A549 (cell line): ENCODE measurements at places on chromosomes 1 and 21.

DNA sequence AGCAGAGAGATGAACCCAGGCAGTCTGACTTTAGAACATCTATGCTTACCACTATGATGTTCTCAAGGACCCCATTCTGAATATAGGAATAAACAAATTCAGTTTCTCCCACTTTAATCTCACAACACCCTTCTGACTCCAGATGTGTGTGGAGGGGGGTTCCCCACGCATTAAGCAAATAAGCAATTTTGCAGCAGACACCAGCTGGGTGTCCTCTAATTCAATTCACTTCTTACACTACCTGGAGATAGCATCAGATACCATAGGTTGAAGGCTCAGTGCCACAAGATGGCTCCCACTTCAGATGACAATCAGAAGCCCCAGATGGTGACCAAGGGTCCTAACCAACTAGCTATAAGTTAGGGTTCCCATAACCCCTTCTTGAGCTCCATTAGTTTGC lies 30.3 kb upstream of the CEP350 start:
- DNase-seq, result no peak

DNA sequence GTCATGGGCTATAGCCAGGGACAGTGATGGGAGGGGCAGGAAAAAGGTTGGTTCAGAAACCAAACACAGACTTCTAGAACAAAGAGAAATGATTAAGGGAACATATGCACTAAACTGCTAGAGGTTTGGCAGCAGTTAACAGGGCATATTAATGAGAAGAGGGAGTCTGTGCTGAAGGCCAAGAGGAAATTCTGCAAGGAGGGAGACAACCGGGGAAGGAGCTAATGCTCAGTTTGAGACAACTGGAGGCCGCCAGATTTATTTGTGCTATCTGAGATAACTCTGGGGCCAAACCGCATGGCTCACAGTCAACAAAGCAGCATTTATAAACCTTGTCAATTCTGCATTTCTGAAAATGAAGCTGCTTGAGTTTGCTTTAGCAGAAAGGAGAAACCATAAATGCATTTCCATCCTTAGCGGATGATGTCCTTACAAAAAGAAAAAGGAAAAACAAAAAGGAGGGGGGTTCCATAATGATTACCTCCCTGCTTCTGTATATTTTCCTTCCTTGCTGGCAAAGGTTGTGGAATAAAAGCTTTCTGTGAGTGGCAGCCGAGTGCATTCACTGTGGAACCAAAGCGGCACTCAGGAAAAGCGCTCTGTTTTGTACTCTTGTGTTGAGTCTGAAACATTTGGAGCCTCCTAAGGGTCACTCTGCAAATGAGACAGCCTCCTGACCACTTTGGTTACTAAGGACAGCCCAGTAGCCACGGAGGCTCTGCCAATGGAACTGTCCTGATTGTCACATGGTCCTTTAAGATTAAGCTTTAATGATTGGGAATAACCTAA lies 70.3 kb downstream of the SIM2 start:
- DNase-seq, result no peak

DNA sequence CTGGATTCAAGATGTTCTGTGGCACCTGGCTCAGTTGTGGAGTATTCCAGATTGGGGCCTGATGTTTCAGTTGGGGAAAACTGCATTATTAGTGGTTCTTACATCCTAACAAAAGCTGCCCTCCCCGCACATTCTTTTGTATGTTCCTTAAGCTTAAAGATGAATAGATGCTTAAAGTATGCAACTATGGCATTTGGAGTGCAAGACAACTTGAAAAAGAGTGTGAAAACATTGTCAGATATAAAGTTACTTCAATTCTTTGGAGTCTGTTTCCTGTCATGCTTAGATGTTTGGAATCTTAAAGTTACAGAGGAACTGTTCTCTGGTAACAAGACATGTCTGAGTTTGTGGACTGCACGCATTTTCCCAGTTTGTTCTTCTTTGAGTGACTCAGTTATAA lies 7.2 kb downstream of the FPGT start:
- no peak for DNase-seq

DNA sequence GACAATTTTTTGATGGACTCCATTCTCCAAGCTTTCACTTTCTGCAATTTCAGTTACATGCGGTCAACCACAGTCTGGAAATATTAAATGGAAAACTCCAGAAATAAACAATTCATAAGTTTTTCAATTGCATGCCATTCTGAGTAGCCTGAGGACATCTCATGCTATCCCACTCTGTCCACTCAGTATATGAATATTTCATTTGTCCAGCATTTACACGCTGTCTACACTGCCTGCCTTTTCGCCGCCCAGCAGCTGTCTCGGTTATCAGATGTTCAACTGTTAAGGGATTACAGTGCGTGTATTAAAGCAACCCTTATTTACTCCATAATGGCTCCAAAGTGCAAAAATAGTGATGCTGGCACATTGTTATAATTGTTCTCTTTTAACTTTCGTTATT lies 116.3 kb downstream of the ADSS2 start:
- no peak for DNase-seq

GRCh38 chr1:25695771-25696311 lies 79.2 kb downstream of the MAN1C1 start:
- DNase-seq, result peak; percentile 65

- no peak for DNase-seq
These were observed 19.5 kb downstream of the STK40 start for GRCh38 chr1:36366091-36366661.

DNA sequence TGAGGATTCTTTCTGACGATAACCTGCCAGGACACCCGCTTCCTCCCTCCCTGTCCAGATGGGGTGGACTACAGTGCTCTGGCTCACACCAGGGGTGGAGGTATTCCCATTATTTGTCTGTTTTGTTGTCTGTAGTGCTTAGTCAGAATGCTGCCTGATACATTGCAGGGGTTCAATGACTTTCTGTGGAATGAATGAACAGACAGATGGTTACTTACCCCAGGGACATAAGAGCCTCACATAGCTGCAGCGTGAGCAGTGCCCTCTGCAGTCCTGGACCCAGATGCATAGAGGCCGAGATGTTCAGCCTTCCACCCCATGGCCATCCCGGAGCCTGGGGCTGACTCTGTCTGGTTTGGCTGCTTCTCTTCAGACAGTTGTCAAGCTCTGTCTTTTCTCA lies 13.0 kb upstream of the F3 start:
- DNase-seq, result no peak

- no peak for DNase-seq
These were observed 148.7 kb upstream of the DNAH14 start for GRCh38 chr1:224780736-224781135.

GRCh38 chr1:235127732-235128455 lies 743 bp downstream of the TOMM20 start:
- DNase-seq, result no peak

GRCh38 chr1:16095447-16095846 lies 22.0 kb upstream of the FAM131C start:
- no peak for DNase-seq

GRCh38 chr1:227559926-227560325 lies 3.4 kb upstream of the ZNF678 start:
- no peak for DNase-seq

DNA sequence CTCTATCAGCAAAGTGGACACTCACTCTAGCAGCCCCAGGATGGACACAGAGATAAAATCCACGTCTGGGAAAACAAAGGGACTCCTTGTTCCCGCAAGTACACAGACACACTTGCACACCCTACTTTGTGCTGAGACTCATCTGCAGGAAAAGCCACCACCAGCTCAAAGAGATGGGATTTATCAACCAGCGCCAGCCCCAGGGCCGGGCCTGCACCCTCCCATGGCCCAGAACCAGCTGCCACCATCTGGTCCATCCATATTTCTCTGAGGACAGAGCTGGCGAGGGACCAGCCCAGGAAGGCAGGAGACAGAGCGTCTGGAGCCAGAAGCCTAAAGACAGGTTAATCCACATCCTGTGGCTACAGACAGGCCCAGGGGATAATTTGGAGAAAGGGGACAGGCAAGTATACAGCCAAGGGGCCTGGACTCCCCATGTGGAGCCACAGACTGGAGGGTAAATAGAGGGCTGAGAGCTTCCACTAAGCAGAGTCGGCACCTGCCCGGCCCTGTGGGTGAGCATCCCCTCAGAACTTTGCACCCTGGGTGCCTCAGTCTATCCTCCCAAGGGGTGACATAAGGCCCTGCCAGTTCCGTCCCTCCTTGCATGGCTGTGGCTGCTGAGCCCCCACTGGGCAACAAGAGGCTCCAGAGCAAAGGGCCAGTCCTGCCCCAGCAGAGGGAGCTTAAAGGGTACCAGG lies 233.9 kb downstream of the PTPRU start:
- no peak for DNase-seq

GRCh38 chr1:22040286-22040623 lies 12.3 kb upstream of the CDC42 start:
- DNase-seq, result no peak

- peak; percentile 62 for DNase-seq
These were observed 53.2 kb downstream of the SYT2 start for GRCh38 chr1:202656951-202657646.

GRCh38 chr1:47575855-47576757 lies 138.3 kb downstream of the FOXD2 start:
- DNase-seq, result no peak

GRCh38 chr1:57422271-57423134 lies 1.4 kb downstream of the DAB1 start:
- DNase-seq, result no peak

- DNase-seq, result no peak
These were observed 141.2 kb downstream of the SLC44A5 start for GRCh38 chr1:75469586-75470173.

DNA sequence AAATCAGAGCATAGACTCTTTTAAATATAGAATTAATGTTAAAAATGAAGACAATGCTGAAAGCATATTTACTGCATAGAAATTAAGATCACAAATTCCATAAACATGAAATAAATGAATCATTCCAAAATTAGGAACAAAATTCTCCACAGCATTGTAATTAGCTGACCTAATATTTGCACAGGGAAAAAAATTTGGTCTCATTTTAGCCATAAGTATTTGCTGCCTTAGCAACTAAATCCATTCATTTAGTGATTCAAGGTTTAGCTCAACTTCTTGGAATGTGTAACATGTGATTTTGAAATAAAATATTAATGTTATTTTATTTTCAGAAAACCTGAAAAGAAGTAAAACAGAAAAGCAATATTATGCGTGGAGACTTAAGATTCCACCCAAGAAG lies 25.5 kb downstream of the ADAMTS5 start:
- no peak for DNase-seq

DNA sequence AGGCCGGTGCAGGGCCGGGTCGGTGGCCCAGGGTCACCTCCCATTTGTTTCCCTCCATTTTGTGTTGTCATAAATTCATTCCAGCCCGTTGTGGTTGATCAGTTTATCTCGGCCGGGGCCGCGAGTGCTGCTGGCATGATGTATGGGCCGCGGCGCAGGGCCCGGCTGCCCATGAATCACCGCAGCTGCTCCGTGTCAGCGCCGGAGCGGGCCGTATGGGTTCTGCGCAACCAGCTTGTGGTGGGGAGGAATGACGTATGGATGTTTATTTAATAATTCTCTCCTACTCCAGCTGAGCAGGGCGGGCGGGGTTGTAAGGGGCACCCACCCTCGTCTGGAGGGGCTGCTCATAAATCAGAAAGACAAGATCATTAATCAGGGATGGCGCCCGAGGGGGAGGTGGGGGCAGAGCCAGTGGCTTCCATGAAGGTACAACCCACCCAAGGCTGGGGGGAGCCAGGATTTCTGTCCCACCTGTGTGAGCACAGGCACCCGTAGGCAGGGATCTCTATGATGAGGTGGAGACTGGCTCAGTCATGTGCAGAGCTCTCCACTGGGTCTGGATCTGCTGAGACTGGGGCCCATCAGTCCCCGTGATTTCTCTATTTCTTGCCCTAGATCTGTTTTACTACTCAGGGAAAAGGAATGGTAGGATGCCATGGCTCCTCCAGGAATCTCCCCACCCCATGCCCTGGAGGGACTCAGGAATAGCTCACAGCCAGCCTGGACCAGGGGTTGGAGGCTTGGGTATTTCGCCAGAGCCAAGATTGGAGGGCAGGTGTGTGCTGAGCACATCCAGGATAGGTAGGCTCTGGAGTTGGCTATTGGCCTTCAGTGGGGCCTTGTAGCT lies 27.8 kb downstream of the TMEM53 start:
- no peak for DNase-seq

DNA sequence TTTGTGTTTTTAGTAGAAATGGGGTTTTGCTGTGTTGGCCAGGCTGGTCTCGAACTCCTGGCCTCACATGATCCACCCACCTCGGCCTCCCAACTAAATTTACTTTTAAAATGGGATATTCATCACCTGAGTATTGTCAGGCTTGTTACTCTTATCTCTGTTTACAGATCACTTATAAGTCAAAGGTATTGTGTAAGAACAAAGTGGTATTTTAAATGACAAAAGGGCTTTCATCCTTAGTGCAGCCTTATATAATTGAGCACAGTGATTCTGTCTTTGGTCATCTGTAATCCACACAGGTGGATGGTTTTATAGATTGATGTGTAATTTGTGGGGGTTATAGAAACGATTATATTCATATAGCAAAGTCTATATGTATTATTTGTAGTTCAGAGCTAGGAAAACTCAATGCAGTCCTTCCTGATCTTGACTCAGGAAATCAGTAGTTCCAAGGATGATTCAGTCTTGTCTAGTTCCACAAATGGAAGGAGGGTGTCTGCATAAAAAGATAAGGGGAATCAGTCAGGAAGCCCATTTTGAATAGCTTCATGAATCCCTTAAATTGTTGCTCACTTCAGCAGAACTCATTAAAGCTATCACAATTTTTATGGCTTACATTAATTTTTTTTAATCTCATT lies 34.6 kb downstream of the STXBP3 start:
- DNase-seq, result no peak

DNA sequence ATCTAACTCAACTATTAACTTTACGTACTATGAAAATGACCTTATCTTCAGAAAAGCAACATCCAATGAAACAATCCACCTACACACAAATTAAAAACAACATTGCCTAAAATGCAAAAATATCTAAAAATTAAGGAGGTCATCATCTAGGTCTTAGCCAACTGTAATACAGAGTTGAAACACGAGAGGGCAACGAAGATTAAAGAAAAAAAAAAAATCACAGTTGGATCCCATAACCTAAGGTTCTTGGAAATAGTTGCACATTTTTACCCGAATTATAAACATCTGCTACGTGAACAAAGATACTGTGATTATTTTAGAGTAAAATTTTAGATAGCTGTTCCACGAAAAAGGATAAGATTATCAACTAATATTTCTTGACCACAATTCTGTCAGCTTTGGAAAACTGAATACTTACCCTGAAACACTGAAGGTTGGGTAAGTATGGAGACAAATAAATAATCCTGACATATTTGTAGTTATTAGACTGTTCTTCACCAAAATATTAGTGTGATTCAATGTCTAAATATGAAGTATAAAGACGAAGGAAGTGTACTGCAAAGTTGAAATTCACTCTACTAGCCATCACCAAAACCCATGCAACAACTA lies 88.0 kb upstream of the AK4 start:
- DNase-seq, result peak; percentile 15
